ENCODE measurements at places on chromosomes 11 and 22.

DNA sequence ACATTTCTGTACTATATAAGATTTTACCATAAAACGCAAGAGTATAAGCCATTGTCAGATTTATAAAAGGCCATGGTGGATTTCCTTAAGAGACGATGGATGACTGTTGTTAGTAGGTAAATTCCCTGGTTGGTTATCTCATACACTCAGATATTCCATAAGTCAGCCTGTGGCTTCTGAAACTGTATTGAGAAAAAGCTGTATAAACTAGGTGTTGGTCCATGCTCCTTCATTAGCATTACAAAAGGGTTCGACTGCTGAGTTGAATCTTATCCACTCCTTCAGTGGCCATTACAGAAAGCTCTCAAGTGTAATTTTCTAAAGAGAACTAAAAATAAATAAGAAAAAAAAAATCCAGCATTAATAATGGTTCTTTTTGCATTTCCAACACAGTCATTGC, 5.3 kb downstream of the GRAP2 start:
- no peak for DNase-seq

GRCh38 chr11:120391292-120391691, 55.1 kb downstream of the ARHGEF12 start:
- no peak for DNase-seq

DNA sequence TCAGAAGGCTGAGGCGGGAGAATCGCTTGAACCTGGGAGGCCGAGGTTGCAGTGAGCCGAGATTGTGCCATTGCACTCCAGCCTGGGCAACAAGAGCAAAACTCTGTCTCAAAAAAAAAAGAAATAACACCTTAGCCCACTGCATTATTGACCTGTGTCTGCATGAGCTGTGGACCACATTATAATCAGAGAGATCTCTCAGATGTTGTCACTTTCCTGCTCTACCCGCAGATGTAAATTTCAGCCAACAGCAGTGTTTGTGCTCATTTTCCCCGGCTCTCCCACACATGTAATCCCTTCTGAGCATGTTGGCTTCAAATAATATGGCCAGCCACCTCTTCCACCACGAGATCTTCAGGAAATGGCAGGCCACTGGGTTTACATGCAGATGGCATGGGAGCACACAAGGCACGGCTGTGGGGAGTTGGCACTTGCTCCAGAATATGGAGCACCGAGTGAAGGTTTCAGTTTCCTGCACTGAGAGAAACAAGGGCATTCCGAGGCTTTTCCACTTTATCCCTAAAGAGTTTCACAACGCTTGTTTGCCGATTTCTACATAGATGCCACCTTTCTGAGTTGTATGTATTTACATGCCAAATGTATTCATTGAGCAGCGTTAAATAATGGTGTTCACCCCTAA, 19.7 kb downstream of the CDPF1 start:
- DNase-seq = no peak

DNA sequence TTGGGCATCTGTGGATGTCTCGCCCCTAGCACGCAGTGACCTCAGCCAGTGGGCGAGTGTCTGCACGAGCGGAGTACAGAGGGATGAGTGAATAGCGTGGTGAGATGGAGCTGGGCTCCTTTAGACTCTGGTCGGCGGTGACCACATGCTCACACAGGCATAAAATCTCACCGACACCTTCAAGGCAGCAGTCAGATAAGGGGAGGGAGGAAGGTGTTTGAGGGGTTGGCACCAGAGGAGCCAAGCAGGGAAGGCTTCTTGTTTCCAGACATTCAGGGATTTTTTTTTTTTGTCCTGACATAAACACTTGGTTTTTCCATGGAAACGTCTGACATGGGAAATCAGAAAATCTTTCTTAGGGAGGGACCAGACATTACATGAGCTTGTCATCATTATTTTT, 35.8 kb downstream of the GRIK4 start:
- DNase-seq = no peak

DNA sequence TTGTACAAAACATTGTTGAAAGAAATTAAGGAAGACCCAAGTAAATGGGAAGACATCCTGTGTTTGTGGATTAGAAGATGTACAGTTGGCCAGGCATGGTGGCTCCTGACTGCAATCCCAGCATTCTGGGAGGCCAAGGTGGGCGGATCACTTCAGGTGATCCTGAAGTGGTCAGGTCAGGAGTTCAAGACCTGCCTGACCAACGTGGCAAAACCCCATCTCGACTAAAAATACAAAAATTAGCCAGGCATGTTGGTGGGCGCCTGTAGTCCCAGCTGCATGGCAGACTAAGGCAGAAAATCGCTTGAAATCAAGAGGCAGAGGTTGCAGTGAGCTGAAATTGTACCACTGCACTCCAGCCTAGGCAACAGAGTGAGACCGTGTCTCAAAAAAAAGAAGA, 62.0 kb upstream of the SEPTIN5 start:
- no peak for DNase-seq

GRCh38 chr11:116126562-116126961, 622.3 kb upstream of the CADM1 start:
- DNase-seq = no peak

DNA sequence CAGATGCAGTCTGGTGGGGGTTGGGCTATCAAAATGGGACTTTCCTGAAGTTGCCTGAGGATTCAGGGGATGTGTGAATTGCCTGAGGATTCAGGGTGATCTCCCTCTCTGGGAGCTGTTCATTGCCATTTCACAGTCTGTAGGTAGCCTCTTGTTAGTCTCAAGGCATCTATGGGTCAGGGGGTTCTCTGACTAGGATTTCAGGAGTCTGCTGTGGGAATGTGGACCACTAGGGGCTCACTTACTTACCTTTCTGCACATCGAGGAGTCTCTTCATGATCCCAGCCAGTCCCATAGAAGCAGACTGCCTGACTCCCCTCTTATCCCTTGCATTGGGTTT, 54.0 kb downstream of the KCNQ1OT1 start:
- DNase-seq = no peak

- no peak for DNase-seq
Observed at GRCh38 chr11:23423104-23423503, 562.8 kb upstream of the CCDC179 start.

- DNase-seq = no peak
Observed at GRCh38 chr22:42180349-42180842, 49.8 kb upstream of the CYP2D6 start.

DNA sequence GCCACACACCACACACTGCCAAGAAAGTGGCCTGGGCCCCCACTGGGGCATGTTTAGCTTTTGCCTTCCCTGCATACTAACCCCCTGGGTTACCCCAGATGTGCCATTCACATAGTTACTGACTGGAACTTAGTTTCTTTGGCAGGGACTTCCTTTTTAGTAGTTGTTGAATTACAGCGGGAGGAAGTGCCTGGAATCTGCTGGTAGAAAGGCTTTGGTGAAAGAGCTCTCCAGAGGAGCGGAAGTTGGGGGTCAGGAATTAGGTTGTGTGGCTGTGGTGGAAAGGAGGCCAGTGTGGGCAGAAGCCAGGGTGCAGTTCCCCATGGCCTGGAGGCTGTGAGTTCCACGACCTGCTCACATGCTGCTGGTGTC, 69.0 kb downstream of the MED15 start:
- no peak for DNase-seq

- no peak for DNase-seq
Observed at GRCh38 chr11:5726351-5726750, 9.9 kb upstream of the OR56B1 start.

DNA sequence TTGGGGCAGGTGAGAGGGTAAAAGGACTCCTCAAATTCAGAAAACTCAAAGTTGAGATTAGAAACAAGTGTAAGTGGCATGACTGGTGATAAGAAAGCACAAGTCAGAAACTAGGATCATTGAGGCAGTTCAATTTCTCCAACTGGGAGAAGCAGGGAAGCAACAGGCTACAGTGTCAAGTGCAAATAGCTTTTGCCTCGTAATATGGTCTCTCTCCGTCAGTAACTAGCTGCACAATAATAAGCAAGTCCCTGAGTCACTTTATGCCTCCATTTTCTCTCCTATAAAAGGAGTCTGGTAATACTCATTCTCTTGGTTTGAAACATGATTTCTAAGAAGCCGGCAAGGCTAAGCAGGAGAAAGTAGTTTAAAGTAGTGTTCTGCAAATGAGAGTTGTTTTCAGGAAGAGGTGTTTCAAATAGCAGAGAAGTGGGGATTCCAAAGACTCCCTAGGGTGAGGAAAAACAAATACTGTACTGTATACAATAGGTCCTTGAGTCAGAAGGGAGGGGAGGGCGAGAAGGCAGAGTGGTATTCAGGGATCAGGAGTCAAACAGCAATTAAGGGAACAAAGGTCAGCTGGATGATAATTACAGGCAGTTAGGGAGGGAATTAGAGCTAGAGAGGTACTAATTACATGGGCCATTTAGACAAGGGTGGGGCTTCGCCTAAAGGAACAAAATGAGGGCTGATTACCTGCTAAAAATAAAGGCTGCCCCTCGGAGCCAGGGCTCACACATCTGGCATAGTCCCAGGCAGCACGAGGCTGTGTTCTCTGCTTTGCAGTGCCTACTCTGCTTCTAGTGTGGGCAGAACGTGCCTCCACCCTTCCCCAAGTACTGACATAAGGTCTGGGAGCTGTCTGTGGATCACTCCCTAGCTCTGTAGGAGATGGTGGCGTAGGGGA, 96.0 kb upstream of the BDNF start:
- DNase-seq = no peak

DNA sequence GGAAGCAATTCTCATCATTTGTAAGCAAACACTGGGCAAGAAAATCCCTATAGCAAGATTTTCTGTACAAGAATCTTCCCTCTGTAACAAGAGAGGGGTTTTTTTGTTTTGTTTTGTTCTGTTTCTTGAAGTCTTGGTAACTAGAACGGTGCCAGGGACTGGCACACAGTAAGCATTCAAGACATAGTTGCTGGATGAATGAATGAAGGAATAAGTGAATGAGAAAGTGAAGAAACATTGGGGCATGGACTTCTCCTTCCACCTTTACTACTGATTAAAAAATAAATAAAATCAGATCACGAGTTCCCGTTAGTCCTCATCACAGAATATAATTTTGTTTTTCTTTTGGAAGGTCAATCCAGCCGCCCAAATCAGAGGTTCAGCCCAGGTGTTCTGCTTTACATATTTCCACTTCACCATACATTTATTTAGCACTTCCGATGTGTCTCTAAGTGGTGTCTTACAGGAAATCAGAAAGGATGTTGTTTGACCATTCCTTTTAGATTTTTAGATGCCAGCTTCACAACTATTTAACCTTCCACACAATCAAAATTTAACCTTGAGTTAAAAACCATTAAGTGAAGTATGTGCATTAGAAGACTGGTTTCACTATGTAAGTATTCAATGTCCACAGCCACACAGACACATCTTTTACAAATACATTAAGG, 281.2 kb downstream of the CADM1 start:
- DNase-seq = no peak

GRCh38 chr22:49289822-49290679, 537.6 kb downstream of the BRD1 start:
- no peak for DNase-seq

DNA sequence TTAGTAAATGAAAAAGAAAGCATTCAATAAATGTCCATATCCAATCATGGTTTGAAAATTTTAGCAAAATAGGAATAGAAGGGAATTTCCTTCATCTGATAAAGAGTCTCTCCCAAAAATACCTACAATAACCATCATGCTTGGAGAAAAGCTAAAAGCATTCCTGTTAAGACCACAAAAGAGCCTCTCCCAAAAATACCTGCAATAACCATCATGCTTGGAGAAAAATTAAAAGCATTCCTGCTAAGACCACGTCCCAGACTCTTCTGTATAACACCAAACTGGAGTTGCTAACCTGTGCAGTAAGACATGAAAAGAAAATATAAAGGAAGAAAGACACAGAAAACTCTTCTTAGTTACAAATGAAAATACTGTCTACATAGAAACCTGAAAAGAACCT, 69.4 kb downstream of the LINC01488 start:
- no peak for DNase-seq

- no peak for DNase-seq
Observed at GRCh38 chr11:69911310-69912160, 92.3 kb upstream of the FGF3 start.

DNA sequence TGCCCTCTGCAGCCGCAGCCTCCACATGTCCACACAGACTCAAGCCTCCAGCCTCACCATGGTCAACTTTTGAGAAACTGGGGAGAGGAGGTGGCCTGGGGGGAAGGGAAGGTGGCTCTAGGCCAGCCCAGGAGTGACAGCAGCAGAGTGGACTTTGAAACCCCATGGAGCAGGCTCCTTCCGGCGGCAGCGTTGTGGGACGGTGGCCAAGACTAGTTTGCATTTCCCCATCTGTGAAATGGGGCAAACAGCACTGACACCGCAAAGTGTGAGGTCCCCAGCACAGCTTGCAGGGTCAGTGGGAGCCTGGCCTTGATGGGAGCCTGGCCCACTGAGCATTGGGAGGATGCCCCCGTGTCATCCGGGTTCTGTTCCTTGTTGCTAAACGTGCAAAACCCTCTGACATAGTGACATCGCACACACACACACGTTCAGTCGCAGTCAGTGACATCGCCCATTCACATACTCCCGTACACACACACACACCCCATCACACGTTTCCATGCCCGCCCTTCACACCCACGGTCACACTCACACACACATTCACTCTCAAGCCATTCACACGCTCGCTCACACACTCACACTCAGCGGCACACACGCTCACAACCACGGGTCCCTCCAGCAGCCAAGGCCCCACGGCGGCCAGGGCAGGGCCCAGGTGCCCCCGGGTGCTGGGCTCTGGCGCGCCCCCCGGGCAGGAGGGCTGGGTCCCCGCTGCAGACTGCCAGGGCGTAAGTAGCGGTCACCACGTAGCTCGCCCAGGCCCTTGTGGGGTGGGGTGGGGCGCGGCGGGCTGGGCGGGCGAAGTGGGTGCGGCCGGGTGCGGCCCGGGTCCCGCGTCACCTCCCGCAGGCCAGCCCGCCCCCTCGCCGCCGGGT, 585 bp downstream of the CYB5R3 start:
- DNase-seq = peak; percentile 12

DNA sequence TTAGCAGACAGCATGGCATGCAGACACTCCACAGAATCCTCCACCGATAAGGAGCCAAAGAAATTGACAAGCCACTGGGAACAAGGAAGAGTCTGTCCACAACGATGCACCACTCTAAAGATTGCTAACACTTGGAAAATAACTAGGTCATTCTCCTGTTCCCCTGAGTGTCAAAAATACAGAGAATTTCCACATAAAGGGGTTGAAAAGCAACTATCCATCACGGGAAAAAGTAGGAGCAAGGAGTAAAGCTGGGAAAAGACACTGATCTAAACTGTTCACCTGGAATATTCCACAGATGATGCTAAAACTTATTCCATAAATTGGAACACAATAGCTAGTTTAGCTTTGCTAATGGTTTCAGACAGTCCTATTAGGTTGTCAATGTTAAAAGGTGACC, 47.0 kb upstream of the SLC25A1 start:
- no peak for DNase-seq

Data from activated CD8-positive, alpha-beta memory T cell treated with anti-CD3 and anti-CD28 coated beads for 48 hours (primary cell).